ENCODE measurements at places on chromosomes 3 and 15.
A peak's percentile ranks its signal among the peaks of the same experiment; 100 is the strongest.

DNA sequence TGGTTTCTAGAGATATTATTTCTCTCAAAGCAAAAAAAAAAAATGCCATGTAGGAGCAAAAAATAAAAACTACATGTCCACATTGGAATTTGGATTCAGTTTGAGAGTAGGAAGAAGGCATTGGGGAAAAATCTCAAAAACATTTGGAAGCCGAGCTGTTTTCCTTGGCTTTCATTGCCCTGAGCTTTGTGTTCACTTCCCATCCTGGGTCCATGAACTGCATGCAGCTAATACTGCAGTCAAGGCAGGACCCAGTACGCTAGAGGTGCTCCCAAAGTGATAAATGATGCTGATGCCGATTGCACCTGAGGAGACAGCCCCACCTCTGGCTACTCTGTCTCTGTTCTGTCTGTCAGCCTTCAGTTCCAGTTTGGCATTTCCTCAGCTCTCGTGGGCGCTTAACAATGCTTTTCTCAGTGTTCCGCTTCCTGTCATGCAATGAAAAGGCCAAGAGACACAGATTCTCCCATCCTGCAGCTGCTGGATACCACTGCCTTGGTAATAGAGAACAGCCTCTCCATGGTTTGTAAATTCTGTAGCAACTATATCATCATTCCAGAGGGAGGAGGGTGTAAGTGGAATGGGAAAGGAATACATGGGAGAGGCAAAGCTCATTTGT is 181.8 kb downstream of the RYR3 start:
- DNase-seq, result no peak

GRCh38 chr3:127771746-127772145 is 50.6 kb downstream of the MGLL start:
- no peak for DNase-seq

DNA sequence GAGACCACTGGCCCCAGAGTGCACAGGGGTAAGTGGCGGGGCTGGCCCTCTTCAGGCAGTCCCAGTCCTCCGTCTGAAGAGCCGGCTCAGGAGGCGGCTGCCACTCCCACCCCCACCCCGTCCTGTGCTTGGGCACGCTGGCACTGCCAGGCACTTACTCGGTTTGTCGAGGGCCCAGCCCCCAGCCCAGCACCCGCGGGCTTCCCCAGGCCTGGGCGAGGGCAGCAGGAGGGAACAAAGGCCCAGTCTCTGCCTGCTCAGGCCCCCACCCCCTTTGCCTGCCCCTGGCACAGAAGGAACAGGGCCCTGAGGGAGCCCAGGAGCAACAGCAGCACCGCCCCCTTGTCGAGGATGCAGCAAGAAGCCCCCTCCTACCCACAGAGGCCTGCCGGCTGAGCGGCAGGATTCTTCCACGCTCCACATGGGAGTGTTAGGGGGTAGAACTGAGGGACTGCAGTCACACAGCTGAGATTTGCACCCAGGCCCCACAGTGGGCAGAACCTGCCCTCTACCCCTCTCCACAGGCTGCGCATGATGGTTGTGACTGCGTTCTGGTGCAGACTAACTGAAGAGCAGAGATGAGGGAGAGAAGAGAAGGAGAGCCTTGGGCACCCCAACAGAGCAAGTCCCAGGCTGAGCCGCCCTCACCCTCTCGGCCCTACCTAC is 8.9 kb downstream of the DUSP7 start:
- peak; percentile 74 for DNase-seq

GRCh38 chr15:68326711-68327354 is 49.3 kb downstream of the FEM1B start:
- no peak for DNase-seq

DNA sequence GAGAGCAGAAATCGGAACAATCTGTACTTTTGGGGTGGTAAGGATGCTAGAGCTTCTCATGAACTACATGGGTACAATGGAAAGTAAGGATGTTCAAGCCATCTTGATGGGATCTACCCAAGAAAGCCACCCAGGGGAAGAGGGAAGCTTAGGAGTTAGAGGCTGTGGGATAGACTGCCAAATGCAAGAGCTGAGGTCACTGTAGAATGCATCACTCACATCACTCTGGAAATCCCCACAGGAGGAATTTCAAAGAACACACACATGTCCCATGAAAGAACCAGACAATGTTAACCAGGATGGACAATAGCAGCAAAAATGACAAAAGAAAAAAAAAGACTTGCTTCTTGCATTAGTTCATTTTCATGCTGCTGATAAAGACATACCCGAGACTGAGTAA is 32.8 kb upstream of the UBE2E2 start:
- DNase-seq, result peak; percentile 45

DNA sequence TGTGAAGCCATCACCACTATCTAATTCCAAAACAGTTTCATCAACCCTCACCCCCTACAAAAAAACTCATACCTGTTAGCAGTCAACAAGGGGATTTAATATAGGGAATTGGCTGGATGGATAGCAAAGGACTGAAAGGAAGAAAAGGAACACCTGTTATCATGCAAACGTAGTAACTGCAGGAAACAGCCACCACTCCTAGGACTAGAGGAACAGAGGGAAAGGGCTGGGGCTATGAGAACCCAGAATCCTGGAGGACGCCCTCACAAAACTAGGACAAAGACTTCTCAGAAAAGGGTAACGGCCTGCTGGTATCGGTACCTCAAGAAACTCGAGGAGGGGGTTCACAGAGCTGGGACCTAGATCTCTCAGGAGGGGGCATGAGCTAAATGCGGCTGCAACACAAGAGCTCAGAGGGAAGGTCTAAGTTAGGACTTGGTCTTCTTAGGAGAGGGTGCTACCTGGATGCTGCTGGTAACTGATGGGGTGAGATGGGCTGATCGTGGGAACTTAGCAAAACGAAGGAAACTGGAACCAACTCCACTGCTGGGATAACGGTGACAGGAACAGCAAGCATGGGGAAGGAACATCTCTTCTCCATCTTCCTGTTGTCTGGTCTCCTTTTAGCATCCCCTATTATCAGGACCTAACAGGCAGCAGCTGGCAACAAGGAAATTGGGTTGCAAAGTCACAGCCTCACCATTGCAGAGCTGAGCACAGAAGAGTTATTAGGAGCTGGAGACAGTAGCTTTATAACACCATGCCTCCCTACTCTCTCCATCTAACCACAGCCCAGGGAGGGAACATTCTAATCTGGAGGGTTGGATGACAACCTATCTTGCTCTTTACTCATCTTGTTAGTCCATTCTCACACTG is 147.7 kb downstream of the UACA start:
- DNase-seq, result no peak

DNA sequence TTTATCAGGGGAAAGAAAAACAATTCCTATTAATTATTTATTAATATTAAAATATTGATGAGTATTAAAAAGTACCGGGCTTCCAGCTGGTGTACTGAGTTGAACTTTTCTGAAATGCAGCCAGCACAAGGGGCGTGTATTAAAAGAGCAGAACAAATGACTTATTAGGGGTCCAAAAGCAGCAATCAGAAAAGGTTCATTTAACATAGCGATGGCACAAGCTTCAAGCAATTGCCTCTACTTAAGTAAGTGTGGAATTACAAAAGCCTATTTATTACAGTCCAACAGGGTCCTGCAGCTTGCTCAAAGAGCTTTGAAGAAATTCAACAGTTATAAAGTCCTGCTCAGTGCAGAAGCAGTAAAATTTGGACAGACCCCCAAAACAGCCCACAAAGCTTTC is 285.6 kb downstream of the EPHA3 start:
- DNase-seq, result no peak

DNA sequence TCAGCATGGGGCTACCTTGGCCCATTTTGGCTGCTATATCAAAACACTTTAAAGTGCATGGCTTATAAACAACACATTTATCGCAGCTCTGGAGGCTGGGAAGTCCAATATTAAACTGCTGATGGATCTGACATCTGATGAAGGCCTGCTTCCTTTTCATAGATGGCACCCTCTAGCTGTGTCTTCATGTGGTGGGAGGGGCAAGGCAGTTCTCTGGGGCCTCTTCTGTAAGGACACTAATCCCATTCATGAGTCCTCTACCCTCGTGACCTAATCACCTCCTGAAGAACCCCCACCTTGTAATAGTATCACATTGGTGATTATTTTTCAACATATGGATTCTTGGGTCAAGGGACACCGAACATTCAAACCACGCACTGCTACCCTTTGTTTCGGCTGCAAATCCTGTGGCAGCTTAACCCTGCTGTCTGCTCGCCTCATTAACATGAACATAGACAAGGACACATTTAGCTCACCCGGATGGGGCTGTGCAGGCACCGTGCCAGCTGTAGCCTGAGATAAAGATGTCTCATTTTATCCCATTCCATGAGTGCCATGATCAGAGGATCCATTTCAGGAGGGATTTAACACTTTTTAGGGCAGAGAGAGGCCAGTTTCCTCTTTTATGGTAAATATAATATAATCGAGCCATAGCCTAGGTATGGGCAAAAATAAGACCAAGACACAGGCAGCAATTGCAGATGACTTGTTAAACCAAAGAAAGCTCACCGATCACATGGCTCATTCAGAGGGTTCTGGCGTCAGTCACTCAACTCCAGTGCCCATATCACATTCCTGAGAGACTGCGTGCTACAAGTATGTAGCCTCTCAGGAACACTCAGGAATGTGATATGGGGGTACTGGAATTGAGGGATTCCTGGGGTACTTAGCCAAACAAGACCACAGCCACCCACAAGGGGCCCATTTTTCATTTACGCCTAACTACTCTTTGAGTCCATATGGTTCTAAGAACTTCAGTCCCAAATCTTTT is 251.1 kb upstream of the ST8SIA2 start:
- DNase-seq, result no peak

DNA sequence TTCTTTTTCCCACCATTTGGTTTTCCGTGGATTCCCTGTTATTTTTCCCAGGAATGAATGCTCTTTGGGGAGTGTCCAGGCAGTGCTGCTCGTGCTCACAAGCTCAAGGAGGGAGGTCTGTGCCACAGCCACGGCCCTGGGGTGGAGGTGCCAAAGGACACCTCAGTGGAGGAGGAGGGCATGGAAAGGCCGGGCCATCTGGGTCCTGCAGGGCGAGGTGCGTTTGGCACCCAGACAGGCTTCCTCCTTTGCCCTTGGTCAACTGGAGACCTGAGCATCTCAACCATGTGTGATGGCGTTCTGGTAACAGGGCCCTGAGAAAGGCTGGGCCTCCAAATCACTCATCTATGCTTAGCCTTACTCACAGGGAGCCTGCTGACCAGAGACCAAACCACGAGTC is 25.4 kb downstream of the KY start:
- no peak for DNase-seq

DNA sequence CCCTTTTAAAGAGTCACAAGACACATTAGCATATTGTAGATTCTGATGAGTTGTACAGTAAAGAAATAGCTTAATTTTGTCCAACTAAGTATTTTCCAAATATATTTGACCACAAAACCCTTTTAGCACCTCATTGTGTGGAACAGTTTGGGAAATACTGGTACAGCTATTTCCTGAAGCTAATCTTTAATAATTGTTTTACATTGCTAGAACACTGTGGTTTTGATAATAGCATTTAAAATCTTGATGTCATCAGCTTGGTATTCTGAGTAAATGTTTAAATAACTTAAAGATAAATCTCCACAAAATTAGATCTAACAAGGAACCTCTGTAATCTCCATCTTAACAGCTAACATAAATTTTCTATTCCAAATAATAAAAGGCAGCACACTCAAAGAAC is 140.0 kb upstream of the MLF1 start:
- DNase-seq, result peak; percentile 39
